ENCODE measurements at places on chromosomes 5 and 9.

- DNase-seq, result no peak
These were observed 6.2 kb downstream of the SLC6A18 start for GRCh38 chr5:1231354-1231905.

DNA sequence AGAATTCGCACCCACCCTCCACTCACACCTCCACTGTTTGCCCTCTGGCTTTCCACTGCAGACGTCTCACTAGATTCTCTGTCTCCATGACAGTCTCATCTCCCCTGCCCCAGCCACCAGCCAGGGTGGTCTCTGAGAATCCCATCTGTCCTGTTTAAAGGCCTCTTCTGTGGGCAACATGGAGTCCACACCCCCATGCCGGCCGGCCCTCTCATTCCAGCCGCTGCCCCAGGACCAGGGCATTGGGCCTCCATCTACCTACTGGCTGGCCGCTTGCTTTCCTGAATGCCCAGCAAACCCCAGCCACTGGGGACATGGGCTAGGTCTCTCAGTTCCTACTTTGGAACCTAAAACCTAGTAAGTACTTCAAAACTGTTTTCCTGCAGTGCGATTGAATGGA lies 65.6 kb upstream of the RUFY1 start:
- DNase-seq, result no peak

DNA sequence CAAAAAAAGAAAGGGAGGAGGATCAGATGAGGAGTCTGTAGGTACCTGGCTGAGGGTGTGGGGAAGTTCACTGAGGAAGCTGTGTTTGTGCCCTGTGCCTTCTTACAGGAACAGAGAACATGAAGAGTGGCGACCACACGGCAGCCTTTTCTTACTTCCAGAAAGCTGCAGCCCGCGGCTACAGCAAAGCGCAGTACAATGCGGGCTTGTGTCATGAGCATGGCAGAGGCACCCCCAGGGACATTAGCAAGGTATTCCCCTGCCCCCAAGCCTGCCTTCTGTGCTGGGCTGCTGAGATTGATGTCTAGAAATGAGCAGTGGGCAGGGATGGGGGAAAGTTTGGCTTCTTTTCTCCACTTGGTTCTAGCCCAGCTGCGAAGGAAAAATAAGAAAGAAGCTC lies 9.5 kb downstream of the DELE1 start:
- peak; percentile 28 for DNase-seq

GRCh38 chr5:15008476-15008875 lies 136.9 kb upstream of the ANKH start:
- peak; percentile 82 for DNase-seq

DNA sequence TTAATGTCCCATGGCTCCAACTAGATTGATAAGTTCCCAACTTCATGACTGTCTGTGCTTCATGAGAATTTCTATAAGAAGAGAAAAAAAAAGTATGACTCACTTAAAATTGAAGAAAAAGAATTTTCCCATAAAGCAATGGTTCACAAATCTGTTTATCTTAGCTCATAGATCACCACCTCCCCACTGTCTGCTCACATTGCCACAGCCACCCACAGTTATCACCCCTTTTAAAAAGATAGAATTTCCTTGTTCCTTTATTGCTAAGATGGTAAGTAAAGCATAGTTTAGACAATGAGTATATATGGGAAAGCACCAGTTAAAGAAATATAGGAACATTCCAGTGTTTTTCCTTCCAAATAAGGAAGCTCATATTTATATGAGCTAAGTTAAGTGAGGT lies 67.1 kb downstream of the ALDH7A1 start:
- DNase-seq, result no peak

GRCh38 chr5:66239034-66239433 lies 94.9 kb downstream of the SREK1 start:
- no peak for DNase-seq

GRCh38 chr9:133540698-133541025 lies 6.2 kb downstream of the ADAMTSL2 start:
- no peak for DNase-seq

GRCh38 chr9:98215821-98216220 lies 23.4 kb upstream of the CORO2A start:
- DNase-seq, result no peak

DNA sequence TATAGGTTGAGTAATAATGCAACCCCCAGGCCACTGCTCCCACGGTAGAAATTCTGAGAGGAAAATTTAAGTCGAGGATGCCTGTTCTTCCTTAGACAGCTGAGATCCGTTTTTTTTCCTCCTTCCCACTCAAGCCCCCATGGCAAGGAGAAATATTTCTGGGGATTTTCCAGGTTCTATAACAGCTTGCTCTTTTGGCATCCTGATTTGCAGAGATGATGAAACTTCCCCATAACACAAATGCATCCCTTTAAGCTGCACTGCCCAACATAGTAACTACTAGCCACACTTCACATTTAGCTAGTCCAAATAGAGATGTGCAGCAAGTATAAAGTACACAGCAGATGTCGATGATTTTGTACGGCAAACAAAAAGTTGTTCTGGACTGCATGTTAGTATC lies 32.5 kb upstream of the GNA14 start:
- no peak for DNase-seq

GRCh38 chr5:143147902-143148301 lies 255.6 kb downstream of the NR3C1 start:
- DNase-seq, result no peak
